ENCODE measurements at places on chromosomes 2 and 18.

GRCh38 chr2:47641366-47641765 is 141.6 kb upstream of the MSH6 start:
- DNase-seq = no peak

DNA sequence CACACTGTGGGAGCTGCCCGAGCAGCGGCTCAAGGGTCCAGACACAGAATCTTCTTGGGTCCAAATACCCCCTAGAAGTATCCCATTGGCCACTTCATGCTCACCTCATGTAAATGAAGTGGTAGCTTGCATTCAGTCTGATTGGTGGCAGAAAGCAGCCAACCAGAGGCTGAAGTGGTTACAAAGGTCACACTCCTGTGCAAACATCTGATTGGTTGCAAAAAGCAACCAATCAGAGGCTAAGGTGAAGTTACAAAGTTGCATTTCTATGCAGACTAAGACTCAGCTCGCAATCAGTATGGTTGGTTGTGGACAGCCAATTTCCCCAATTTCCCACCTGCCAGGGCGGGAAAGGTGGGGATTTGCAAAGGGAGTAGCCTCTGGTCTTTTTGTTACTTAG is 94.3 kb downstream of the DGKD start:
- no peak for DNase-seq

DNA sequence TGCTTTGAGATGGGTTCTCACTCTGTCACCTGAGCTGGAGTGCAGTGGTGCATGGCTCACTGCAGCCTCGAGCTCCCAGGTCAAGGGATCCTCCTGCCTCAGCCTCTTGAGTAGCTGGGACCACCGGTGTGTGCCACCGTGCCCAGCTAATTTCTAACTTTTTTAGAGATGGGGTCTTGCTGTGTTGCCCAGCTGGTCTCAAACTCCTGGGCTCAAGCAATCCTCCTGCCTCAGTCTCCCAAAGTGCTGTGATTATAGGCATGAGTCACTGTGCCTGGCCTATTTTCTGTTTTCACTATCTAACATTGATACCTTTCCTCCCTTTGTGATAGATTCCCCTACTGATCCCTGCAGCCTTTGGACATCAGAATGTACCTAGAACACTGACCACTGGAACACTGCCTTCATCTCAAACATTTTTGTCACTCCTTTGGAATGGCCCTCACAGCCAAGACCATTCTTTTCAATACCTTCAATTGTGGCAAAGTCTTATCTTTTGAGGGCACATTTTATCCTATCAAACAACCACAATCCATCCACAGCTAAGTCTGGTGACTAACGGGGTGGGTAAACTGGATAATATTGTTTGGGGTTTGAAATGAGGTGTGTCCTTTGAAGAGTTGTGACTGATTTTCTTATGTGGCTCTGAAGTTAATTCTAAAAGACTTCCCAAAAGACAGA is 43.7 kb downstream of the EPAS1 start:
- DNase-seq = no peak

DNA sequence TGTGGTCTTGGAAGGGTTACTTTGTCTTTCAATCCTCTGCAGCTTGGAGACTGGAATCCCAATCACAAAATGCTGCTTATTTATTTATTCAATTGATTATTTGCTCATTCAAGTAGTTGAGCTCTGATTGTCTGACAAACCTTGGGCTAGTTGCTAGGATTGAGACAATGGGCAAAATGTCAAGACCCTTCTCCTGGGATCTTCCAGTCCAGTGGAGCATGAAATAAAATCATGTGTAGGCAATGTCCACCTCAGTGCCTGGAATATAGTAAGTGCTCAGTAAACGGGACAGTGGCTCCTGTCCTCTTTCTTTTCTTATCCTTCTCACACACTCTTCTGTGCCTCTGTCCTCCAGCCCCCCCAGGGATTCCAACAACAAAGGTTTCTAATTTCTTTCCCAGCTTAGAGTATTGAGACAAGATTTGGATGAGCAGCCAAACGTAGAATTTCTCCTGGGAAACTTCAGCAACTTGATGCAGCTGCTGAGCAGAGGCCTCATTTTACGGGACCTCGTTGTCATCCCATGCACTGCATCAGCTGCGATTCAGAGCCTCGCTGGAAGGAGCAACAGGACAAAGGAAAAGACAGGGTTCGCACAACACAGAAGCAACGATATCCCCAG is 545.0 kb downstream of the SOX11 start:
- DNase-seq = no peak

DNA sequence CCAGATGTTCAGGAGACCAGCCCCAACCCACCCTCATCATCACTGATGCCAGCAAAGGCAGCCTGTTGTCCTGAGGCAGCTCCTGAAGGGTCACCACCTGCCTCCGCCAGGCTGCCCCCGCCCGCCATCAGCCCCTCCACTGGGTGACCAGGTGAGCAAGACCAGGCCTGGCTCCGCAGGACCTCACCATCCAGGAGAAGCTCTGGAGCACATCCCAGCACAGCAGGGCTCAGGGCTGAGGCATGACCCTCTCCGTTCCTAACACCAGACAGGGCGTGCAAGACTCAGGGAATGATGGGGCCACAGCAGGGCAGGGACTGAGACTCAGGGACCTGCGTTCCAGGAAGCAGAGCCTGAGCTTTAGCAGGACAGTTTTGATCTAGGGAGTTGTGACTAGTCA is 218.8 kb upstream of the RAB6C start:
- DNase-seq = no peak

GRCh38 chr18:34707670-34708069 is 2.4 kb upstream of the DTNA start:
- DNase-seq = no peak

DNA sequence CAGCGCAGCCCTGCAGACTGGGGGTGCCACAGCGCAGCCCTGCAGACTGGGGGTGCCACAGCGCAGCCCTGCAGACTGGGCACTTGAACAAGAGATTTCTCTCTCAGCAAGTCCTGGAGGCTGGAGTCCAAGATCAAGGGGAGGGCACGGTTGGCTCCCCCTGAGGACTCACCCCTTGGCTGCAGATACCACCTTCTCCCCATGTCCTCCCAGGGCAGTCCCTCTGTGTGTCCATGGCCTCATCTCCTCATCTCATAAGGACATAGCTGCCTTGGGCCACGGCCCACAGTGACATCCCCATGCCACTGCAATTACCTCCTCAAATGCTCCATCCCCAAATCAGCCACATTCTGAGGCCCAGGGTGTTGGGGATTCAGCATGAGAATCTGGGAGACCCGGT is 98.2 kb downstream of the TPO start:
- no peak for DNase-seq

- DNase-seq = peak; percentile 31
Measured at GRCh38 chr2:216404010-216404618, 8.2 kb upstream of the SMARCAL1 start.

- no peak for DNase-seq
Measured at GRCh38 chr2:24182507-24182906, 7.7 kb downstream of the FAM228A start.

All from germinal center (tissue), 1 donor.